Glomerular endothelial cell (primary cell): ENCODE measurements at places on chromosomes 3 and 15. TPM values are rescaled to one million over a fixed set of nuclear protein-coding genes. Genes with fewer than 3 reads are reported as not detected.

DNA sequence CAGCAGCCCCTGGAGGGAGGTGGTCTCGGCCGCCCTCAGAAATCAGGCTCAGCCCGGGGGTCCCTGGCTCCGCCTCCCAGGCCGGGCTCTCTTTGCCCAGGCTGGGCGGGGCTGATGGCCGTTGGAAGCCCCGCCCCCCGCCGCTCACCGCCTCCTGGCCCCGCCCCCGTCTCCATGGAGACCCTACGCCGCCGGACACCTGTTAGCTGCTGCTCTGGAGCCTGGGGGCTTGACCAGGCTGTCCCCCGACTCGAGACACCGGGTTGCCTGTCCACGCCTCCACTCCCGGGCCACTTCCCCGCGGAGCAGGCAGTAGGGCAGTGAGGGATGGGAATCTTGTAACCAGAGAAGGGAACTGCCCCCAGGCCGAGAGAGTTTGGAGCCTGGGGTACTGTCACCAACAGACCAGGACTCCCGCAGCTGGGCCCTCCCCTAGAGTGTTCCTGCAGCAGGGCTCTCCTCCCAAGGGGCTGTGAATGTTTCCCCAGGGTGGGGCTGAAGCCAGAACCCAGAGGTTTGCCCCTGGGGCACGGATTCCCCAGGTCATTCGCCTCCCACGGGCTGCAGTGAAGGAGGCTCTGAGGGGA, 27.8 kb upstream of the RPL32 start:
- no peak for DNase-seq

CILP gene
- 0.12 TPM in 1 of 2 replicates, not detected in the other for total RNA-seq

CKMT1A gene
- not detected in 2 replicates for total RNA-seq

DNA sequence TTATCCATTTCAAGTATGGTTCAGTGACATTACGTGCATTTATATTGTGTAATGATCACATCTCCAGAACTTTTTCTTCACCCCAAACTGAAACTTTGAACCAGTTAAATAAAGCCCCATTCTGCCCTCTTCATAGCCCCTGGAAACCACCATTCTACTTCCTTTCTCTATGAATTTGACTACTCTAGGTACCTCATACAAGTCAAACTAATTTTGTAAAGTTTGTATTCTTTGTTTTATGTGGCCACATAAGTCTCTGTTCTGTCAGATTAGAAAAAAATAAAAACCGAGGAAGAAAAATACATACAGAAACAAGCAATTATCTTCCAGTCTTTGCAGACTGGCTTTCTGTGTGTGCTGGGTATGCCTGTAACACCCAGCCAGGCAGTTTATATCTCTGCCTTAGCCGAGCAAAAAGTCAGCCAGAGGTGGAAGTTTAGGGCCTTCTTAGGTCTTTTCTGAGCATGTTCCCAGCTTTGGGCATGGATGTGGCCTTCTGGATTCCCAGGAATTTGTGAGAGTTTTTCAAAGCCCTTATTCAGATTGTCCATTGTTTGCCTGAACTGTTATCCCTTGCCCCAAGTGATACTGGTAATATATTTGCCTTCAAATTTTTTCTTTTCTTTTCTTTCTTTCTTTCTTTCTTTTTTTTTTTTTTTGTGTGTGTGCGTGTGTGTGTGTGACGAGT, 6.0 kb upstream of the GRAMD1C start:
- no peak for DNase-seq

DNA sequence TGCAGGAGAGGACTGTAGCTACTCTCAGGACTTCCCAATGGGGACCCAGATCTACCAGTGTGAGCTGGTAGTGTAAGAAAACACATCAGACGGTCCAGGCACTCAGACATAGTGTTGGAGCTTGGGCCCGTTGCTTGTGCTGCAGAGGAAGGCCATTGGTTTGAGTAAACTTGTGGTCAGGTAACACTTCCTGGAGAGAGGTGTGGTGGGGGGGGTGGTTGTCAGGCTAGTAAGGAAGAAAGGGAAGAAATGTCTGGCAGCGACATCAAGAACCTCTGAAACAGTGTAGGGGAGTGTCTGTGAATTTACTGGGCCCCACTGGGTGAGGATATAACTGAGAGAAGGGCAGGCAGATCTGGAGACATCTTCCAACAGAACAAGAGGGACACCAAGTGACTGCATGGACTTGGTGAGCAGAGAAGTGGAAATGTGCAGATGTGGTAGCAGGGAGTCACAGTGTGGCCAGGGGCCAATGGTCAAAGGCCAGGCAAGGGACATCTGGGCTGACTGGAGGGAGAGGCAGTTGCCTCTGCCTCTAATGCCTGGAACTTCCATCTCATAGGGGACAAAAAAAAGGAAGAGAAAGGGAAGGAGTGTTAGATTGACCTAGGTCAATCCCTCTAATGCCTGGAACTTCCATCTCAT, 63.7 kb upstream of the MRPS22 start:
- DNase-seq, result no peak

DNA sequence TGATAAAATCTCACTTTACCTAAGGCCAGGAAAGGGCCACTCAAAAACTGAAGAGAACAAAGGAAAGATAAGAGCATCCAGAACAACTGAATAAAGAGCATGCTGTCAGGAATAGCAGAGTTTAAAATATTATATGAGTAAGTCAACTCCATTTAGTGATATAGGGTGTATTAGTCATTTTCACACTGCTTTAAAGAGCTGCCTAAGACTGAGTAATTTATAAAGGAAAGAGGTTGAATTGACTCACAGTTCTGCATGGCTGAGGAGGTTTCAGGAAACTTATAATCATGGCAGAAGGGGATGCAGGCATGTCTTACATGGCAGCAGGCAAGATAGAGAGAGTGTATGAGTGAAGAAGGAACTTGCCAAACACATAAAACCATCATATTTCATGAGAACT, 778.0 kb upstream of the NECTIN3 start:
- DNase-seq, result no peak

GREM1 gene
- total RNA-seq, result 18.3 and 58.2 TPM in 2 replicates

DNA sequence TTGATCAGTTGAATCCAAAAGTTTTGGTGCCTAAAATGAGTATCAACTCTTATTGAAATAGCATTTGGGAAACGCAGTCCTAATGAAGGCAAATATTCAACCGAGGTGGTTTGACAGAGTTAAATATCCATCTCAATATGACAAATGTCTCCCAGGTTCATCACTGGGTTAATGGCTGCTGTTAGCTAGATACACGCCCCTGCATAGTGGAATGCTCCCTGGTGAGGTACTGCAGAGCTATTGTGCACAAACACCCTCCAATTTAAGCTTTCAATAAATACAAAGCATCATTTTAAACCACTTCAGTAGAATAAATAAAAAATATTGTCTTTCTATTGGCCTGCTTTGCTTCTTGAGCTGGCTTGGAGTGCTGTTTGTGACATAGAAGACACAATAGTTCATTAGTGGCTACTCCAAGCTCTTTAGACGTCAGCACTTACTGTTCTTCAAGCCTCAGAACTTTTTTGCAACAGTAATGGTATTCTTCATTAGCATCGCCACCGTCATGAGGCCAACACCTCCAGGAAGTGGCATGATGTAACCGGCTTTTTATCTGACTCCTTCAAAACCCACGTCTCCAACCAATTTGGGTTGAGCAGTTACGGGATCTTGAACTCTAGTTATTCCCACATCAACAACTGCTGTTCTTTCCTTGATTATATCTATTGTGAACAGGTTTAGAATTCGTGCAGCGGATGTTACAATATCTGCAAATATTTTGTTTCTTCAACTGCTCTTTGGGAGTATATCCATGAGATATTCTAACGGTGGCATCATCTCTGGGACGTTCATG, 1159.6 kb upstream of the EPHA6 start:
- no peak for DNase-seq

KY gene
- total RNA-seq, result 0.06 TPM in 1 of 2 replicates, not detected in the other

DNA sequence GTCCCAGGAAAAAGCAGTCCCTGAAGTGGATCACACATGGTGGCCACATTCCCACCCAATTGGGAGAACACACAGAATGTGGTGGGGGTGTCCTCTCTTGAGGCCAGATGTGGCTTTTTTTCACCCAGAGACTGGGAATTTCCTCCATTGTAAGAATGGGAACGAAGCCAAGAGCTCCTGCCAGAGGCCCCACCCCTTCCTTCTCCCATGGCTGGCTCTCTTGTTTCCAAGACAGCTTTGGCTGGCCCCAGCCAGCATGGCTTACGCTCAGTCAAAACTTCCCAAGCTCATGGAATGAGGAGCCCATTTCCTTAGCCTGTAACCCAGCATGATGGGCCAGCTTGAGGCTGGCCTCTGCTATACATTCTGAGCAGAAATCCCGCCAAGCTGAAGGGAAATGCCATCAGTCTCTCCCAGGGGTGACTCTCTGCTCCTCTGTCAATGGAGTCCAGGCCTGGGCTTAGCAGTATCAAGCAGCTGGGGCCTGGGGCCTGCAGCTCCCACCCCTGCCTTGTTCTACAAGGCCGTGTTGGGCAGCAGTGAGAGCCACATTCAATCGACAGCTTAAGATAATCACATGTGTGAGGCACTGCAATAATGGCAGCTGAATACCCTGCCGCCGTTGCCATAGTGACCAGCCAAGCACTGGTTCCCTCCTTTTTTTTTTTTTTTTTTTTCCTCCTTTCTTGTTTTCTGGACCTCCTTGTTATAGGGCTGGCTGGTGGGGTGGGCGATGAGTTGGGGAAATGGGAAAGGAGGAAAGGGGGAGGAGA, 142.4 kb downstream of the EPHB1 start:
- DNase-seq, result peak; percentile 2

- no peak for DNase-seq
Observed at GRCh38 chr15:95968856-95969255, 361.6 kb upstream of the NR2F2 start.

DNA sequence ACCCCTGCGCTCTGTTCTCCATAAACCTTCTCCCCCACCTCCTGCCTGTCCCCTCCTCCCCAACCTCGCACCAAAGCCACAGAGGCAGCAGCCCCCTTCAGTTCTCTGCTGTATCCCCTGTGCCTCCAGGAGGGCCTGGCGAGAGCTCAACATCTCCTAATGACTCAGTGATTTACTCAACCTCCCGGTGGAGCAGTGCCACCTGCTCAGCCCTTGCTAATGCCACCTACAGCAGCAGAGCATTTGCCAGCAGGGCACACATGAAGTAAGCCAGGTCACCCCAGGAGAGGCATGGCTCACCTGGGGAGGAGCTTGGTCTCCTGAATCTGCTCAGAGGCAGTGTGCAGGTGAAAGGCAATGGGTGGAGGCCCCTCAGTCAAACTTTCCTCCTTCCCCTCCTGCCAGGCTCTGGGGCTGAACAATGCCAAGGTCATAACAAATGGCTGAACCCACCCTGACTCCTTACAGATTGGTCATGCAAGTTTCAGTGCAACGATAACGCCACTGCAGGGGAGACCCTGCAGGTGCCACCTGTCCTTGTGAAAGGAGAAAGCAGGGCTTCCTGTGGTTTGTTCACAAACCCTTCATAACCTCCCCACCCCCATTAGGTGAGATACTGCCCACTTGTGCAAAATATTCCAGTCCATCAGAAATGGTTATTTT, 19.8 kb downstream of the TRPM1 start:
- DNase-seq, result no peak
